ENCODE measurements at places on chromosomes 1 and 21. TPM values are rescaled to one million over a fixed set of nuclear protein-coding genes. Genes with fewer than 3 reads are reported as not detected.
A peak's percentile ranks its signal among the peaks of the same experiment; 100 is the strongest.

DNA sequence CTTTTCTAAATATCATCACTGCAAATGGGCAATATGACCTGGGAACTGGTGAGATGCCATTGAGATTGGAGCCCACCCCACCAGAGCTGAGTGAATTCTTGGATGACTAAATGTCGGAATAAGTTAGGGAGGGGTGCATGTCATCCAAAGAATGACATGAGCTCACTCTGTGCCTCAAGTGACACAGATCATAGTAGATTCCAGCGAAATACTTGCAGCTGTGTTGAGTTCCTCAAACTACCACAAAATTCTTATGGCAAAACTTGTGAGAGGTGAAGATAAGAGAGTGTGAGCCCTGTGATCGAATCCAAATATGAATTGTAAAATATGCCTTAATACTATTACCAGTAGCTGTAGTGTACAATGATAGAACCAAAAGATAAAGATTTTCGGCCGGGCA lies 2.3 kb upstream of the TCP10L start:
- no peak overlapping the region for H3K4me3 ChIP-seq
- no peaks in the 10 kb centered on the region for H3K36me3 ChIP-seq
- H3K27ac ChIP-seq: no peak overlapping the region
- H3K27me3 ChIP-seq: no peaks in the 10 kb centered on the region
- no peak for DNase-seq
- no peaks in the 10 kb centered on the region for H3K4me1 ChIP-seq

Gene CXADR
- 7.9 TPM for total RNA-seq

DNA sequence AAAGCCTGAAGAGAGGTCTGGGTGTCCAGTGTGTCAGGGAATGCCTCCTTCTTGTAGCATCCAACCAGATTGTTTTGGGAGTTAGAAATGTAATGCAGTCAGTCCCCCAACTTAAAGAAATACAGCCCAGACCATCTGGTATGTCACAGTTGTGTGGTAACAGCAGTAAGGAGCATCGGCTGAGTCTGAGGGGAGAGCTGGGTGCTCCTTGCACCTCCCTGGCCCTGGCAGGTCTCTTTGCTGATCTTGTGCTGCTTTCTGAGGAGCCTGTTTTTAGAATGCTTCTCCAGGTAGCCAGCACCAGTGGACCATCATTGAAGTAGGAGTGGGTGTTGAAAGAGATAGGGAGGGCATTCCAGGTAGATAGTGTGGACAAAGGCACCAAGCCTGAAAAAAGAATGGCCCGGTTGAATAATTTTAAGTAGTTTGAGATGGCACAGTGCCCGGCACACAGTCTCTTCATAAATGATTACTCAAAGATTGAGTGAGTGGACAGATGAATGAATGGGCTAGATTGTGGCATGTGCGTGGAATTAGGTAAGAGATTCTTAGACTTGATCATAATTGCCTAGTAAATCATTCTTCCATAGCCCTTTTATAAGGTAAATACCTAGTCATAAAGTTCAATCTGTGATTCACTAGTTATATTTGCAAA lies 46.5 kb downstream of the LAMC1 start:
- DNase-seq: peak; percentile 62
- no peak overlapping the region for H3K4me3 ChIP-seq
- peak overlapping the region; percentile 73 for H3K27ac ChIP-seq
- H3K4me1 ChIP-seq: peaks cover 44% of the 10 kb centered on the region
- no peaks in the 10 kb centered on the region for H3K27me3 ChIP-seq
- H3K36me3 ChIP-seq: no peaks in the 10 kb centered on the region

Gene ICOSLG
- total RNA-seq: 1.5 TPM

DNA sequence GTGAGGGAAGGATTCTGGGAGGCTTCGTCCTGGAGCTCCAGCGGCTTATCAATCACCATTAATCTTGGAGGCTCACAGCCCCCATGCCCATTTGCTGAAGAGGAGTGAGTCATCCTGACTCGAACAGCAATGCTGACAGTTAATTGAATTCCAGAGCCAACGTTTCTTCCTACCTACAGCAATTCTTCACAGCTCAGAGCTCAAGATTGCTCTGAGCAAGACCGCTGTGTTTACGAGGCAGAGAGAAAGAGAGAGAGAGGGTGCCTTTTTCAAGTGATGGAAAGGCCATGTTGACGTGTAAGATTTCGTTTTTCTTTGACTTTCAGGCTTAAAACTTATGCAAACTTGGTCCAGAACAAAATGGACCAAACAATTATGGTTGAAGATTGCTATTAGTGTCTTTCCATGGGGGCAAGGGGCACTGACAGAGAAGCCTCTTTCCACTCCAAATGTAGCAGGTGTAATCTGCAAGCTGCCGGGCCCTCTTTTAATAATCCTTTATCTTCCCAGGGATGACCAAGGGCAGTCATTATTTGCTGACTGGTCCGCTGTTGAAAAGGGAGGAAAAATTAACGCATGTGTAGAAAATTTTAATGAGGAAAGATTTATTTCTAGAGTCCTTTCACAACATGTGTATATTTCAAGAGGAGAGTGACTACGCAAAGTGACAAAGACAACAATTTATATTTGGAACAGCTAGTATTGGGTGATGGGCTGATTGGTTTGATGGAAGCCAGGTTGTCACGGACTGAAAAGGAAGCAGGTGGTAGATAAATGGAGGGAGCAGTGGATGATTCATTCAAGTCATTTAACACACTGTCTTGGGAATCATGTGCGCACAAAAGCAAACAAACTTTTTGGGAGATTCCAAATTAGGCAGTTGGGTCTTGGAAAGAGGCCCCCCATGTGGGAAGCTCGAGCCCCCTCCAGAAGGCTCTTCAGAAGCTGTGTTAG lies 136.1 kb upstream of the IRF2BP2 start:
- H3K4me1 ChIP-seq: peaks cover 11% of the 10 kb centered on the region
- no peaks in the 10 kb centered on the region for H3K36me3 ChIP-seq
- no peak overlapping the region for H3K27ac ChIP-seq
- no peak for DNase-seq
- no peaks in the 10 kb centered on the region for H3K27me3 ChIP-seq
- H3K4me3 ChIP-seq: no peak overlapping the region

DNA sequence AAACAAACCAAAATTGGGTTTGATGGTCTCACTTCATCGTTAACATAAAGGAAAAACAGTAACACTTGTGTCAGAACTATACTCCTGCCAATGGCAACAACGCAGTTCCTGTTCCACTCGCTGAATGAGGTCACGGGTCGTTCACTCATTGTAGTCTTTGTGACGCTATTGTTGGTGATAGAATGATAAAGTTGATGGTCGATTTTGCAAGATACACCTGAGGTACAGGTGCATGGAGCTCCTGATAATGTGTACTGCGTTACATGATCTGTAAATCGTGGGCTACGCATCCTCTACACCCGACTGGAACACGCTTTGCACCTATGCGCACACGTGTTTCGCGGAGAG lies 391 bp upstream of the CENPS start:
- H3K27me3 ChIP-seq: no peaks in the 10 kb centered on the region
- H3K27ac ChIP-seq: peak overlapping the region; percentile 87
- peak overlapping the region; percentile 89 for H3K4me3 ChIP-seq
- no peak for DNase-seq
- H3K36me3 ChIP-seq: peaks cover 5% of the 10 kb centered on the region

Gene EDARADD
- 1.1 TPM for total RNA-seq

GRCh38 chr1:234373959-234374254 lies 651 bp downstream of the COA6 start:
- H3K36me3 ChIP-seq: peaks cover 42% of the 10 kb centered on the region
- H3K4me3 ChIP-seq: peak overlapping the region; percentile 91
- peak overlapping the region; percentile 98 for H3K27ac ChIP-seq
- no peaks in the 10 kb centered on the region for H3K27me3 ChIP-seq
- no peak for DNase-seq
- peaks cover 44% of the 10 kb centered on the region for H3K4me1 ChIP-seq

Gene COG2
- 39.5 TPM for total RNA-seq

Gene SPRR5
- total RNA-seq: not detected

Gene VCAM1
- not detected for total RNA-seq

GRCh38 chr1:41160498-41161110 lies 81.5 kb downstream of the SCMH1 start:
- no peaks in the 10 kb centered on the region for H3K27me3 ChIP-seq
- DNase-seq: no peak
- H3K27ac ChIP-seq: no peak overlapping the region

DNA sequence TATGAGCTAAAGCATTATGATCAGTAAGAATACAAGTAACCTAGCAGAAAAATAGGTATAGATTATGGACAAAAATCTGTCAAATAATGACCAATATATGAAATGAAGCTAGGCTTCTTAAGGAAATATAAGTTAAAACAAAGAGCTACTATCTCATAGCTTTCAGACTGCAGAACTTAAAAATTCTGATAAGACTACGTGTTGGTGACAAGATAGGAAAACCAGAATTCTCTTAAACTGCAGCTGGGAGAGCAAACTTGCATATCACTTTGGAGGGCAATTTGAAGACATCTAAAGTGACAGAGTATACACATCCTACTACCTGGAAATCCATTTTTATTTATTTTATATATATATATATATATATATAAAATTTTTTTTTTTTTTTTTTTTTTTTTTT lies 65.5 kb downstream of the LTN1 start:
- H3K36me3 ChIP-seq: peaks cover 45% of the 10 kb centered on the region
- DNase-seq: no peak
- no peak overlapping the region for H3K4me3 ChIP-seq
- H3K27me3 ChIP-seq: no peaks in the 10 kb centered on the region

GRCh38 chr1:18556364-18556763 lies 74.3 kb upstream of the PAX7 start:
- no peaks in the 10 kb centered on the region for H3K4me1 ChIP-seq
- H3K36me3 ChIP-seq: no peaks in the 10 kb centered on the region
- no peak overlapping the region for H3K4me3 ChIP-seq
- H3K27ac ChIP-seq: no peak overlapping the region
- peaks cover 89% of the 10 kb centered on the region for H3K27me3 ChIP-seq

DNA sequence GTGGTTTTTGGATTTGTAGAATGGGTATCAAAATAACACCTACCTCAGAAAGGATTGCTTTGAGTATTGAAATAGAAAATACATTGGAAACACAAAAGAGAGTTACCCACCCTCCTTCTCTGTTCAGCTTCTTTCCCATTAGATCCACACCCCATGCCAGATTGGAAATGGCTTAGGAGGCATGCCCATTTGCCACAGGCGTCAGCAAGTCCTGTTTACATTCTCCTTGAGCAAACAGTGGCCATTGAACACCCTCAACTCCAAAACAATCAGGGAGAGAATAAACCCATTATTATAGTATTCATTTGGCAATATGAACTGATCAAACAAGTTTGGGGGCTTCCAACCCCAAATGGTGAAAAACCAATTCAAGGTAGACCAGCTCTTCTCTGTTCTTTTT lies 2.4 kb downstream of the ELAPOR1 start:
- peaks cover 29% of the 10 kb centered on the region for H3K27me3 ChIP-seq
- no peak overlapping the region for H3K27ac ChIP-seq
- H3K4me1 ChIP-seq: peaks cover 9% of the 10 kb centered on the region
- DNase-seq: no peak

DNA sequence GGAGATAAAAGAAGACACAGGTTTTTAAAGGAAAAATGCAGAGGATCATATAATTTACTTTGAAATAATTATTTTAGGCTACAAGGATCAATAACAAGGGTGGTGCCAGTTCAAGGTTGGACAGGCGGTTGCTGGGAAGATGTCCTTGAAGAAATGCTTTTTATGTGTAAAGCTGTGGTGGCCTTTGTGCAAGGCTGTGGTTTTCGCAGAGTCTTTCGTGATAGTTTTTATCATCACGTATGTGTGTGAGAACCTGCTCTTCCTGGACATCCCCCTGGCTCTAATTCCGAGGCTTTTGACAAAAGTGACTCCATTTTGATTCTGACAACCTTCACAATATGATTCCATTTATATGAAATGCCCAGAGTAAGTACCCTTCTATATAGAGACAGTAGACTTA lies 85.8 kb upstream of the COG2 start:
- H3K4me1 ChIP-seq: no peaks in the 10 kb centered on the region
- no peak overlapping the region for H3K27ac ChIP-seq
- H3K36me3 ChIP-seq: no peaks in the 10 kb centered on the region
- no peak for DNase-seq
- peaks cover 30% of the 10 kb centered on the region for H3K27me3 ChIP-seq
